Islet precursor cell (in vitro differentiated cells): ENCODE measurements at places on chromosomes 2 and 18.

DNA sequence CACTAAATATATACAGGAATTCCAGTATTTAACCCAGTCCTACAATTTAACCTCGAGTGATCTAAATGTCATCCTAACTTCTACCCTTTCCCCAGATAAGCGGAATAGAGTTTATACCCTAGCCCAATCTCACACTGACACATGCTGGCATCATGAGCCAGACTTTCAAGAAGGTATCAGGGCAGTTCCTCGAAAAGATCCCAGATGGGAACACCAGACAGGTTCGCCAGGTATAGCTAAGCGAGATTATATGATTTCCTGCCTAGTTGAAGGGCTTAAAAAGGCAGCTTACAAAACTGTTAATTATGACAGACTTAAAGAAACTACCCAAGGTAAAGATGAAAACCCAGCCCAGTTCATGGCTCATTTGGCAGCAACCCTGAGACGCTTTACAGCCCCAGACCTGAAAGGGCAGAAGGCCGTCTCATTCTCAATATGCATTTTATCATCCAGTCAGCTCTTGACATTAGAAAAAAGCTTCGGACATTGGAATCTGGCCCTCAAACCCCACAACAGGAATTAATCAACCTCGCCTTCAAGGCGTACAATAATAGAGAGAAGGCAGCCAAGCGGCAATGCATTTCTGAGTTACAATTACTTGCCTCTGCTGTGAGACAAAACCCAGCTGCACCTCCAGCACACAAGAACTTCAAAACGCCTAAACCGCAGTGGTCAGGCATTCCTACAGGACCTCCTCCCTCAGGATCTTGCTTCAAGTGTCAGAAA, 668.2 kb upstream of the PKDCC start:
- DNase-seq: no peak

DNA sequence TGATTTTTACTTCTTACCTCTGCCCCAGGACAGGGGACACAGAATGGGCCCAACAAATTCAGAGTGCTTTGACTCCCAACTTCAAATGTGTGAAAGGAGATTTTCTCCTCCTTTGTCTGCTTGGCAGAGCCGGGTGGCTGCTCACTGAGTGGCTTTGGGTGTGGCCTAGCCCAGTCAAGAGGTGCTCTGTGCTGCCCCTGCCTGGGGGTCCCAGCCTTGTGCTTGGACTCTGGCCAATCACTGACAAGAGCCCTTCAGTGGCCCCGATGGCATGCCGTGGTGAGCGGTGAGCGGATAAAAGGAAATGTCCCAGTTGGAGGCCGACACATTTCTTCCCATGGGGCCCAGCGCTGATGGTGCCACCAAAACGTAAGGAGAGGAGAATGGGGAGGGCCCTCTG, 259.2 kb downstream of the CELF4 start:
- no peak for DNase-seq

- DNase-seq: no peak
Observed at GRCh38 chr2:215504547-215504946, 68.7 kb upstream of the FN1 start.

GRCh38 chr2:148110184-148110583, 89.3 kb downstream of the MBD5 start:
- no peak for DNase-seq

DNA sequence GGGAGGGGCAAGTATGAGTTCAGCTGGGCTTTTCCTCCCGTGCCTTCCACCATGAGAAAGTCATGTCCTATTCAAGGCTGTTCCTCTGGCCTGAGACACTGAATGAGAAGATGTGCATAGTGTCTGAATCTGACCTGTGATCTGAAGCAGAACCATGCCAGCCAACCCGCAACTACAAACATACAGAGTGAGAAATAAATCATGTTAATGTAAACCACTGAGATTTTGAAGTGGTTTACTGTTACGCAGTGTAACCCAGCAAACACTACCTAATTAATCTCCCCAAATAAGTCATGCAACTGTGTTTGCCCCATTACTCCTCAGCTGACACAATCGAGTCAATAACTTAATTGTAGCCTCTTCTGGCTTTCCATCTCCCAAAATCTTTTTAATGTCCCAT, 49.2 kb downstream of the METTL4 start:
- no peak for DNase-seq
